ENCODE measurements at places on chromosomes 4 and X.

GRCh38 chr4:140084385-140084784 is 69.6 kb downstream of the MAML3 start:
- no peak for DNase-seq

DNA sequence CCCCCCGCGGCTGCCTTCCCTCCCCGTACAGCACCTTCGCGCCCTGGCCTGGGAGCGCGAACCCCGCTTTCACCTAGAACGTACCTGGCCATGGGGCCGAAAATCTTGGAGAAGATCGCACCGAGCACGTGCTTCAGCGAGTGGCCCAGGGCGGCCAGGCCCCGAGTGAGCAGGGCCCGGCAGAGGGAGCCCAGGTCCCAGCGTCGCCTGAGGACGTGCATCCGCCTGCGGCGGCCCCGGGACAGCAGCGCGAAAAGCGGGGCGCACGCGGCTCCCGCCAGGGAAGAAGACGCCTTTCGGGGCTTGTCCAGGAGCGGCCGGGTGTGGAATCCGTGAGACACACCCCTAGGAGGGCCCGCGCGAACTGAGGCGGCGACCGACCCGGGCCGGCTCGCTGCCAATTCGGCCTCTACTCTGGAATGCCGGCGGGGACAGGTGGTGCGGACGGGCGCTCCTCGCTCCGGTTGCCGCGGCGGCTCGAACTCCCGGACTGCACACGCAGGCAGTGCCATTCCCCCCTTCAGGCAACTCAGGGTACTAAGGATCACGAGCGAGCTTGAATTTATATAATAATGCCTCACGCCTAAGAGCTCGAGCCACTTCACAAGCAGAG is at the start of gene HS6ST2:
Gene HS6ST2 (minus strand): TSS at position 539 of the 613 bp plus-strand sequence.
- DNase-seq = no peak

DNA sequence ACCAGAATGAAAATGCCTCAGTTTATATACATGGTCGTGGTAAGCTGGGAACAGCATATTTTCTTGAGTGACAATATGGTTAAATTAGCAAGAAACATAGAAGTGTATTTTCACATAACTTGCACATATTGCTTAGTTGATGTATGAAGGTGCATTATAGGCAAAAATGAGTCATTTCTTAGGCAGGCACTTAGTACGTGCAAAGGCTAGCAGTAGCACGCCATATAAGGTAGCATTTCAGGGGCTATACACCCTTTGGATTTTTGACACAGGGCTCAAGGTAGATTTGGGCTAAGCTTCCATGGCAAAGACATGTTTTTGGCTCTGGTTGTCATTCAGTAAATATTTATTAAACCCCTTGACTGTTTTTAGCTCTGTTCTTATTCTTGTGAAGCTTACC is 33.1 kb downstream of the PCDH7 start:
- DNase-seq = no peak

DNA sequence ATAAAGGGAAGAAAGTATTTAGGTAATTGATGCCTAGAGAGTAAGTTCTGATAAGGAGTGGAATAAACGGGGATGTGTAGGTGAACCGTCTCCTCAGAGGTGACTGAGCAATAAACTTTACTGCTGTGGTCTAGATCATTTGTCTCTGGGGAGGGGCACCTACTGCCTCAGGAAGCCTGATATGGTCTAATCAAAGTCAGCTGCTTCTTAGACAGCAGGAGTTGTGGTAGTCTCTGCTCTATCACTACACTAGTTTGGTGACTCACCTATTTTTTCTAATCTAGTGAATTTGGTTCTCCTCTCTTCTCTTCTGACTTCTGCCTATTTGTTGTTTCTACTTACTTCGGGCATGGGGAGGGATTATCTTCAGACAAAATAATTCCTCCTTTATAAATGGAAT is 95.1 kb upstream of the STIM2 start:
- DNase-seq = no peak

GRCh38 chr4:85402371-85402770 is 72.6 kb upstream of the ARHGAP24 start:
- no peak for DNase-seq

GRCh38 chr4:153426207-153426885 is 39.8 kb upstream of the TMEM131L start:
- DNase-seq = no peak

GRCh38 chr4:57125996-57126395 is 15.8 kb upstream of the IGFBP7 start:
- DNase-seq = no peak

- DNase-seq = no peak
These were observed 89.7 kb downstream of the TMEM131L start for GRCh38 chr4:153555730-153556434.

GRCh38 chr4:140122891-140123290 is 31.1 kb downstream of the MAML3 start:
- no peak for DNase-seq

DNA sequence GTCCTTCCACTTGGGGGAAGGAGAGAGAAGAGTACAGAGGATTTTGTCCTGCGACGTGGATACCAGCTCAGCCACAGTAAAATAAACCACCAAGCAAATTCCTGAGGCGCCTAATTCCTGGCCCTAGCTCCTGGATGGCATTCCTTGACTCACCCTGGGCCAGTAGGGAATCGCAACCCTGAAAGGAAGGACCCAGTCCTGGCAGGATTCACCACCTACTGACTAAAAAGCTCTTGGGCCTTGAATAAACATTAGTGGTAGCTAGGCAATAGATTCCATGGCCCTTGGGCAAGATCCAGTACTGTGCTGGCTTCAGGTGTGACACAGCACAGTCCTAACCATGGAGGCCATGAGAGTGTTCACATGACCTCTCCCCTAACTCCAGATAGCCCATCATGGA is 45.6 kb downstream of the GABRA3 start:
- no peak for DNase-seq

Data from GOT3 (cell line).